Right atrium auricular region (tissue), 2 donors: ENCODE measurements at places on chromosomes 16 and 17. TPM values are rescaled to one million over a fixed set of nuclear protein-coding genes. Genes with fewer than 3 reads are reported as not detected.

RNF227 gene
- total RNA-seq: 1.6 TPM

CD7 gene
- total RNA-seq: 1.7 TPM

DHRS13 gene
- total RNA-seq: 2.5 TPM

DYNLRB2 gene
- not detected for total RNA-seq

E4F1 gene
- 16.7 TPM for total RNA-seq

G6PC1 gene
- total RNA-seq: not detected

FOXC2 gene
- 2.6 TPM for total RNA-seq

GPR179 gene
- not detected for total RNA-seq

SMIM36 gene
- total RNA-seq: not detected

ANKRD40CL gene
- total RNA-seq: not detected

KRT17 gene
- not detected for total RNA-seq

KRT25 gene
- total RNA-seq: not detected

CCL16 gene
- not detected for total RNA-seq

MLX gene
- total RNA-seq: 40.1 TPM

ST6GALNAC1 gene
- total RNA-seq: 2.4 TPM

EPX gene
- total RNA-seq: not detected

ZSCAN10 gene
- total RNA-seq: not detected

SPATA20 gene
- 59.3 TPM for total RNA-seq

FAM20A gene
- 4.4 TPM for total RNA-seq

ASPHD1 gene
- total RNA-seq: 3.2 TPM

CD300H gene
- total RNA-seq: not detected

CMTM1 gene
- total RNA-seq: not detected

SLC12A4 gene
- total RNA-seq: 85.9 TPM

SLC38A8 gene
- not detected for total RNA-seq

PPM1E gene
- total RNA-seq: 1.2 TPM

CCL5 gene
- 3.1 TPM for total RNA-seq

TPSD1 gene
- 0.63 TPM for total RNA-seq

IL17C gene
- total RNA-seq: not detected

HIGD1B gene
- total RNA-seq: not detected

IL21R gene
- total RNA-seq: 1.3 TPM

RNF43 gene
- 4.4 TPM for total RNA-seq

TP53TG3F gene
- total RNA-seq: not detected

MYOCD gene
- 65.1 TPM for total RNA-seq

KRTAP4-4 gene
- total RNA-seq: not detected

TNK1 gene
- 4.1 TPM for total RNA-seq

KCNH6 gene
- total RNA-seq: not detected

ALOXE3 gene
- total RNA-seq: 0.20 TPM
